ENCODE measurements at places on chromosomes 16 and 17.
A peak's percentile ranks its signal among the peaks of the same experiment; 100 is the strongest.

GRCh38 chr16:88810166-88810911 lies 1.4 kb downstream of the APRT start:
- DNase-seq: no peak

- DNase-seq: no peak
Measured at GRCh38 chr16:46730126-46730525, 18.0 kb downstream of the MYLK3 start.

DNA sequence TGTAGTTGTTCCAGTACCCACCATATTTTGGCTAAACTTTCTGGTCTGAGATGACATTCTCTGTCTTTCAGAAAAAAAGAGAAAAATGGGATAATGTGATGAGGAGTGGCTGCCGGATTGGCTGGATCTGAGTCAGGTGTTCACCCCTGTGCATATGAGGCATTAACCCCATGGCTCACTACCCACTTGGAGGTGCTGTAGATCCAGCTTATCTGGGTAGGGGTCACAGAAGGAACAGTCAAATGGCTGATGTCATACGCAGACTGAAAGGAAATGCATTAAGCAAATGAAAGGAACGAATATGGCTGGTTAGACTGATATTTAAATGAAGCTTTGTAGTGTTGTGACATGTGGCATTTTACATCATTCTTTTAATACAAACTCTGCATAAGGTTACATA lies 17.3 kb downstream of the MAP2K6 start:
- no peak for DNase-seq

DNA sequence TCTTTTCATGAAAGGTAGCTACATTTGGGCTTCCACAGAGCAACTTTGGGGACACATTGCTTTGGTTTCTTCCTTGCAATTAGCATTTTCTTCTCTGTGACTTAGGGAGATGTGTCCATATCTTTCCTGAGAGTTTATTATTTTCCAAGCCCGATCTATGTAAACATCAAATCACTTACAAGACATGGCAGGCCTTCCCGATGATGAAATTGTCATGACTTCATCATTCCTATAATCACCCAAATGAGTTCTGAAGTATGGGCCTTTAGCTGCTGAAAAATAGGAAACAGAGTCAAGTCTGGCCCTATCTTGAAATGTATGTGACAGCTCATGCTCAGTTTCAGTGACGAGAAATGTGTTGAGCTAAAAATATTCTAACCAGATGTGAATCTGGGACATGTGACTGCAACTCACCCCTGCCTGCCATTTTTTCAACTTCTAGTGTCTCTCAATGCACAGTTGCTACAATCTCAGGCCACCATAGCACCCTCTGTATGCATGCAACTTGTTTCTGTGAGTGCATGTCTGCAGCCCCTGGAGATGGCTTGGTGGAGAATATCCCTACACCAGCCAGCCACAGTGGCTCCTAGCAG lies 199.6 kb upstream of the MAF start:
- no peak for DNase-seq

GRCh38 chr16:46883353-46883689 lies 841 bp upstream of the GPT2 start:
- no peak for DNase-seq

DNA sequence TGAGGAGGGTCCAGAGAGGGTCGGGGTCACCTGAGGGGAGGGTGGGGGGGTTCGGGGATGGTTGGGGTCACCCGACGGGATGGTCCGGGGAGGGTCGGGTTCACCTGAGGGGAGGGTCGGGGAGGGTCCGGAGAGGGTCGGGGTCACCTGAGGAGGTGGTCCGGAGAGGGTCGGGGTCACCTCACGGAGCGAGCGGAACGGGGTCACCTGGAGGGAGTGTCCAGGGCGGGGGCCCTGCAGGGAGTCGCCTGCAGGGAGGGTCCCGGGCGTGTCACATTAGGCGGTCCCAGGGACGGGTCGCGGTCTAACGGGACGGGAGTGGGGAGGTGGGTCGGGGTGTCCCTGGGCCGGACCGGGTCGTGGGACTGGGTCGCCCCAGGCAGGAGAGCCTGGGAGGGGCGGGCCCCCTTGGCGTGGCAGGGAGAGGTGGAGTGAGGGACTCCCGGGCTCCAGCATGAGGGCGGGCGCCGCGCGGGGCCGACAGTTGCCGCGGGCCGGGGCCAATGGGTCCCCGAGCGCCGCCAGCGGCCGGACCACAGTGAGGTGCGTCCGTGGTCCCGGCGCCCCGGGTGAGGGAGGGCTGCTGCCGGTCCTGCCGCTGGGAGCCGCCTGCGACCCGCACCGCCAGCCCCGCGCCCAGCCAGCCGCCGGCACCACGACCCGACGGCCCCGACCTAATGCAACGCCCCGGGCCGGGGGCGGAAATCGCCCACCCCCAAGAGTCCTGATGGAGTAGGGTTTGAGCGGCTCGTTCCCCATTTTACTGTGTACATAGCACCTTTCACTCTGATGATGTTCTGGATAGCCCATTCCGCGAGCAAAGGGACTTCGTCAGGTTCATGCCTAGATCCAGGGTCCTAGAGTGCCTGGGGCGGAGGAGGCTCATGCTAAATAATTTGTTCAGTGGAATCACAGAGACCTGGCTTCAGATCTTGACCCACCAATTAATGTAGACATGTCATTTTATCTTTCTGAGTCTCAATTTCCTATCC lies 1.2 kb upstream of the ABCA3 start:
- peak; percentile 14 for DNase-seq

GRCh38 chr17:3914312-3914670 lies 2.0 kb downstream of the P2RX1 start:
- DNase-seq: no peak

GRCh38 chr17:8836821-8837562 lies 30.5 kb downstream of the PIK3R6 start:
- DNase-seq: no peak
